NCI-H524 (cell line): ENCODE measurements at places on chromosomes 1 and 21.

DNA sequence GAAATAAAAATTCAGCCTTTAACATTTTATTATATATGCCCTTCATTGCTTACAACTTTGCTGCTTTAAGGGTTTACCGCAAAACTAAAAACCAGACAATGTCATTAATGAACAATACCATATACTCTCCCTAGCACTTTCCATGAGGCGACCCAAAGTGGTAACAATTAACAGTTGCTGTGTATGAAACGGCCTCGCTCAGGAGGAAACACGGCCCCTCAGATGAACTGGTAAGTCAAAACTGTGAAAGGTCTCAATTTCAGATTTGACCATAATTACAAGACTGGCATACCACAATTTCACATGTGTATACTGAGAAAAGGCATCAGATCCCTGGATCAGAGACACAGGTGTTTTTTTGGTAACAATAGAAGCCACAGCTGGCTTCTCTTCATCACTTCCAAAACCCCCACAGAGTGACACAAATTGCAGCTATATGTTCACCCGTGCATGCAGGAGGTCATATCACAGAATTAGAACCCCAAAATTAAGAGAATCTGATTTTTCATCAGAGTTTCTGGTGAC, 611.9 kb upstream of the ADAMTS5 start:
- DNase-seq, result no peak

- DNase-seq, result peak; percentile 88
These were observed 119.7 kb upstream of the WNT4 start for GRCh38 chr1:22262583-22262982.

DNA sequence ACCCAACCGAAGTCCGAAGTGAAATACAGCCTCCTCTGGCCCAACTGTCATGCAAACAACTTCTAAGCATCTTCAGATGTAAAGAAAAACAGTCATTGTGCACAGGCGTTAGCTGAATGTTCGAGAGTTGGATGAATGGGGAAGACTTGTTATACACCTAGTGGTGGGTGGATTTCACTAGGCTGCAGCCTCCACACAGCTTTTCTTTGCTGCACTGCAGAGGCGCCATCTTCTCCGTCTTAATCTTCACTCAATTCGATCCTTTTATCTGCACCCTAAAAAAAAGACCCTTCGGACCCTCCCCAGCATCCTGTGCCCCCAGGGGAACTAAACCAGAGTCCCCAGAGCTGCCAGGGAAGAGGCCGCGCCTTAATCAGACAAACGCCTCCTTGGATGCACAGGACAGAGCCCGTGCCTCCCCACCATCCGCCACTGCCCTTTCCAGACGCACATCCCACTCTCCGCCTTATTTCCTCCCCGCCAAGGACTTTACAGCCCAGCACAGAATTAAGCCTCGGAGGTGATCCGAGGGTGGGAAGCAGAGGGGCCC, 1.4 kb downstream of the APP start:
- DNase-seq, result peak; percentile 84

GRCh38 chr1:219304227-219305226, 130.8 kb downstream of the LYPLAL1 start:
- DNase-seq, result no peak

- DNase-seq, result no peak
These were observed 43.9 kb downstream of the DUSP10 start for GRCh38 chr1:221697923-221698425.

DNA sequence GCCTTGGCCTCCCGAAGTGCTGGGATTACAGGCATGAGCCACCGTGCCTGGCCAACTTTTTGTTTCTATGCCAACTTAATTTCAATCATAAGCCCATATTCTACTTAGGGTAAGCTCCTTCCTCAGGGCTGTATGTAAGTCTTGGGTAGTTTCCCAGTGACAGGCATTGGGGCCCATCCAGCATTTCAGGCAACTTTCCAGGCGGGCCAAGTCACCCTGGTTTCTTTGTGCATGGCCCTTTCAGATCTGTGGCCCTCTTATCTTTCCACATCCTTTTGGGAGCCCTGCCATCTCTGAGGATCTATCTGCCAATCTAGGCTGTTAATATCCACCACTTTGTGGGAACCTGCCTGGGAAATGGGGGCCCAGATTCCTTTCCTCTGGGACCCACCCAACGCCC, 58.7 kb downstream of the TNN start:
- no peak for DNase-seq
